ENCODE measurements at places on chromosomes 2 and 18. TPM values are rescaled to one million over a fixed set of nuclear protein-coding genes. Genes with fewer than 3 reads are reported as not detected.

- DNase-seq: peak; percentile 62
Observed at GRCh38 chr2:30234180-30234971, 3.0 kb downstream of the LBH start.

GRCh38 chr2:219631904-219632759 lies 4.7 kb downstream of the SLC4A3 start:
- no peak for DNase-seq

GRCh38 chr2:218802386-218802994 lies 20.5 kb downstream of the CYP27A1 start:
- DNase-seq: no peak

DNA sequence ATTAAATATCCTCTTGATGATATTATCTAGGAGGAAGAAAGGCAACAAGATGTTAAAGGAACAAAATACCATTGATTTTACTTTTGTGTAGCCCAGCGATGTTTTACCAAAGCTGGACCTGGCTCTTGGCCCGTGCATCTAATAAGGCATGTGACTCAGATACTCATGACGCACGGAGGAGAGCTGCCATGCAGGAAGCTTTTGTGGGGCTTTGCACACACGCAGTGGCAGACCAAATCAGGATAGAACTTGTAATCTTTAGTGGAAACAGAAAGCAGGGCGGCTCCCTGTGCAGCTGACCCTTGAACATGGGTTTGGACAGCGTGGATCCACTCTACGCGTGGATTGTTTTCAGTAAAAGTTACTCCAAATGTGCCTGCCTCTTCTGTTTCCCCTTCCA lies 190.0 kb downstream of the NAPG start:
- no peak for DNase-seq

DNA sequence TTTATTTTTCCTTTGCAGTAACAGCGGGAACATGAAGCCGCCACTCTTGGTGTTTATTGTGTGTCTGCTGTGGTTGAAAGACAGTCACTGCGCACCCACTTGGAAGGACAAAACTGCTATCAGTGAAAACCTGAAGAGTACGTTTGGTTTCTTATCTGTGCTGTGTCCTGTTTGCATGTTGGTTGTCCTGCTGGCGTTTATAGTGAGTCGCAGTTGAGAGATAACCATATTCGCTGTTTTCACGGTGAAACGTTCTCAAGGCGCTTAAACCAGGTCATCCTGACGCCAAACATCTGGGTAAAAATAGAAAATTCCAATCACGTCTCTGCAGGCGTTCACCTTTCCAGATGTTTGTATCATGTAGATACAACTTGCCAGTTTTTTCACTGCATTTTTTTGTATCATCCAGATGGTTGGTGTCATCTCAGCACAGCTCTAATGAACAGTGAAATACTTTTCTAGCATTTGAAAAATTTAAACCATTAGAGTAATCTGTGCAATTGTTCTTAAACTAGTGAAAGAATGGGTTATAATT lies 21.2 kb downstream of the CLUL1 start:
- no peak for DNase-seq

- DNase-seq: no peak
Observed at GRCh38 chr2:173763641-173764040, 201.5 kb downstream of the SP3 start.

The CCDC141 gene
- 16.6 TPM for total RNA-seq

The PIK3C3 gene
- total RNA-seq: 25.7 TPM

The LIMS4 gene
- total RNA-seq: 2.4 TPM

Data from Caco-2 (cell line).